ENCODE measurements at places on chromosomes 3 and 15.

DNA sequence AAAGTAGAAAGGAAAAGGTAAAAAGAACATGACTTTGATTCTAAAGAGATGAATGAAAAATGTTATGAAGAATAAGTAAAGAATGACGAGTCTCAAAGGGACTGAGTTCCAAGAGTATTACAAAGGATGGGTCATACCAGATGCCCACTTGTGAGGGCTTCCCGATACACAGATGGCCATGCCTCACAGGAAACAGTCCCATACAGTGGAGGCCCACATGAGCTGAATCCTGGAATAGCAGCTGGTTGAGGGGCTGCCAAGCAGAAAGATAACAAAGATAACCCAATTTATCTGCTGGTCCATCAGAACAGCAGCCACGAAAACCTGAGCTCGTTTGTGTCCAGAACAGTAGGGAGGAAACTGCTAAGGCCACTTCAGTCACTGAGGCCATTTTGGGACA is 3.7 kb downstream of the SSR3 start:
- DNase-seq, result peak; percentile 85

GRCh38 chr15:78879517-78880241 is 7.0 kb downstream of the MORF4L1 start:
- peak; percentile 40 for DNase-seq

DNA sequence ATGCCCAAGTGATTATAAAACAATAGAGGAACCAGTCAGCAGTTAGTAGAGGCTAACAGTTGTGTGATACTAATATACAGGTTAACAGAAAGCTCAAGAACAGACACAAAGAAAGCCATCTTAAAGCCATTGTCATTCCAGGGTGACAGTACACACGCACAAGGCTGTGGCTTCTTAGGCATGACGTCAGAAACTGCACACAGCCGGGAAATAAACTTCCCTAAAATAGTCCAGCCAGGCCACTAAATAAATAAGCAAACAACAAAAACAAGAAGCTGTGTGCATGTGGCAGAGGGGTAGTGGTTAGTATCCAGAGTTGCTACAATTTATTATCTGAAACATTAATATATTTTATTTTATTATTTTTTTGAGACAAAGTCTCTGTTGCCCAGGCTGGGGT is 49.8 kb downstream of the PPCDC start:
- no peak for DNase-seq

GRCh38 chr15:98586066-98586465 is 62.3 kb upstream of the IGF1R start:
- DNase-seq, result no peak

DNA sequence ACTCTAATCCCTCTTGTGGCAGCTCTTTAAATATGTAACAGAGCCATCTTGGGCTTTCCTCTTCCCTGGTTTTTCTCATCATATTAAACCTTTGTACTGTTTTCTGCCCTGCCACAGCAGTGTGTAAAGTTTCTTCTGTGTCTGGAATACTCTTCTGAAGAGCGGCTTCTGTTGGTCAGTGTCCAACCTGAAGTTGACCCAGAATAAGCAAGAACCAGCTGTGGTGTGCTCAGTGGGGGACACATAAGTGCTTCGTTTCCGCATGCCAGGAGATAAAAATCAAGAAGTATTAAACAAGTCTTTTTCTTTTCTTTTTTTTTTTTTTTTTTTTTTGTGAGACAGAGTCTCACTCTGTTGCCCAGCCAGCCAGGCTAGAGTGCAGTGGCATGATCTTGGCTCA is 173.2 kb upstream of the CHRM5 start:
- no peak for DNase-seq

DNA sequence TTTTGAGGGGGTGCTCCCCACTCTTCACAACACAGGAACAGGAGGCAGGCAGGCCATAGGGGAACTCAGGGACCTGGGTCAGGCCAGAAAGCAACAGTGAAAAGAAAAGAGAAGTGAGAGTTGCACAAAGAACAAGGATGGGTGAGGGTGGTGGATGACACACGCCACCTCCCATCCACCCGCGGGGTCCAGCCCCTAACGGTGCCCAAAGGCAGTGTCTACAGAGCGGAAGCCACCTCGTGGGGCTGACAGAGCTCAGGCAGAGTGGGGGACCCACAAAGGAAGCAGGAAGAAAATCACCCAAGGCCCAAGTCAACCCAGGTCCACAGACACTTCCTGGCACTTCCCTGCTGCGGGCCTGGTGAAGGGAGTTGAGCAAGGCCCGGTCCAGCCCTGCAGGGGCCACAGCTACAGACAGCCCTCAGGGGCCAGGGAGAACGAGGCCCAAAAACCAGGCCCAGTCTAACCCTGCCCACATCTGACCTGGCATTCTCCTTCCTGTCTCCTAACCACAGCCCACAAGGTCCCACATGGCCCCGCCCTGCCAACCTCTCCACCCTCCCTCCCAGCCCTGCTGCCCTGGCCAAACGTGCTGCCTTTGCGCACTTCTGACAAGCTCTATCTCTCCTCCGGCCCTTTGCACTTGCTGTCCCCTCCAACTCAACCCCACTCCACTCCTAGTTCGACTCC is 5.9 kb downstream of the NUP210 start:
- no peak for DNase-seq

DNA sequence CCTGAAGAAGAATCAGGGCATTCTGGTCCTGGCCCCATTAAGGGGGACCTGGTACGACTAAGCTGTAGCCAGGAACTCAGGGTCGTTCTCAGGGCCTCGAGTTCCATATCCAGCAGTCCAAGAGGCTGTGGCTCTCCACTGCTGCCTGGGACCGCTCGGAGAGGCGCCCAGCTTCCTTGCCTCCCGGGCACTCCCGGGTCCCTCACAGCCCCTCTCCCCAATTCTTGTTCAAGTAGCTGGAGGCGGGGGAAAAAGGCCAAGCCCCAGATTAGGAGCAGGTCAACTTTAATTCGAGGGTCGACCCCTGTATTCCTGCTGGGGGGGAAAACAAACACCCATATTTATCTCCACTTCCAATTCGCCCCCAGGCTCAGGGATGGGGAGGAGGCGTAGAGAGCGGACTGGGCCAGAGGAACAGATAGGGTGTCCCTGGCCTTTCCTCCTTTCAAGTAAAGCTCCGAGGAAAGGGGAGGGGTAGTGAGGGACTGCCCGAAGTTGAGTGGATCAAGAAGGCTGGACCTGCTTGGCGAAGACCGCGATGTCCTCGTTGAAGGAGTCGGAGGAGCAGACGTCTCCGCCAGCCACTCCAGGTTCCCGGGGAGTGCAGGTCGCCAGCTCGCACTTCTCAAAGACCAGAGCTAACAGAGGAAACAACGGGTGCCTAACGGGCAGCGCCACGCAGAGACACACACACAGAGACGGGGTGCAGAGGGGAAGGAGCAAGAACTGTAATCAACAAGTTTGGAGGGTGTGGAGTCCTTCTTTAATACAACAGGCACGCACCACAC is 4.4 kb downstream of the MEIS2 start:
- peak; percentile 47 for DNase-seq

GRCh38 chr3:66138336-66139313 is 82.2 kb upstream of the SLC25A26 start:
- DNase-seq, result peak; percentile 87

DNA sequence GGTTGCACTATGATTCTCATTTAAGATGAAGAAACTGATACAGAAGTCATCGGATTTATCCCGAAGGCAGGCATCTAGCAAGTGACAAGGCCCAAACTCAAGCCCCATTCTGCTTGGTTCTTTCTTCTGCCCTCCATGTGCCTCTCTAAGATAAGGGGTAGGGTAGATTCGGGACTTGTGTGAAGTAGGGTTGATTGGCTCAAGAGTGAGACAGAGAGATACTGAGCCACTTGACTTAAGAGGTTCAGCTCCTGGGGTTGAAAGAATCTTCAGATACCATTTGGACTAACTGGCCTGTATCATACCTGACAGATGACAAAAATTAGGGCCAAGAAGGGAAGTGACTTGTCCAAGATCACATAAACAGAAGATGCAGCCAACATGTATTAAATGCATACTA is 891 bp downstream of the RFT1 start:
- DNase-seq, result no peak

GRCh38 chr3:25145176-25145575 is 282.9 kb upstream of the RARB start:
- DNase-seq, result no peak

DNA sequence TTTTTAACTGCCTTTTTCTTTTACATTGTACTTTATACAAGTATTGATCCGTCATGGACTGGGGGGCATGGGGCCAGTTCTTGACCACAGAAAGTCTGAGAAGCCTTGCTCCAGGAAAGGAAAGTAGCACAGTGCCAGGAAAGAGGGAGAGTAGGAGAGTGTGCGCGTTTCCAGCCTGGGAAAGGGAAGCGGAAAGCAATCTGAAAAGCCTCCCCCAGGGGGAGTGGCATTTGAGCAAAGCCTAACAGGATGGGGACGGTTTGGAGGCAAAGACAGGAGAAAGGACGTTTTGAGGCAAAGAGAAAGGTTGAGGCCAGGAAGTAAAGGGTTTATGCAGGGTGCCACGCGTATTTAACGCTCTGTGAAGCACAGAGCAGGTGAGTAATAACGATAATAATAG is 116.9 kb downstream of the RORA start:
- no peak for DNase-seq

GRCh38 chr3:193842029-193842798 is 249.2 kb downstream of the OPA1 start:
- DNase-seq, result no peak

DNA sequence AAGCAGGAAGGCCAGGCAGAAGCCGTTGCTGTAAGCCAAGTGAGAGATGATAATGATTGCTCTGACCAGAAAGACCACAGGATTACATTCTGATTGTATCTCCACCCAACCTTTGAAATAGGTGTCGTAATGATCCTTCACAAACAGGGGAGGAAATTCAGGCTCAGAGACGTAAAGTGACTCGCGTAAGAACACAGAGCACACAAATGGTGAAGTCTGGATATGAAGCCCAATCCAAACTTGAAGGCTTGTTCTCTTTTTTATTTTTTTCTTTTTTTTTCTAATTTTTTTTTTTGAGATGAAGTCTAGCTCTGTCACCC is 25.3 kb upstream of the PIAS1 start:
- no peak for DNase-seq

GRCh38 chr3:51671734-51672475 is 853 bp downstream of the TEX264 start:
- peak; percentile 82 for DNase-seq

- no peak for DNase-seq
These were observed 158.3 kb downstream of the PDCD6IP start for GRCh38 chr3:33956776-33957175.

DNA sequence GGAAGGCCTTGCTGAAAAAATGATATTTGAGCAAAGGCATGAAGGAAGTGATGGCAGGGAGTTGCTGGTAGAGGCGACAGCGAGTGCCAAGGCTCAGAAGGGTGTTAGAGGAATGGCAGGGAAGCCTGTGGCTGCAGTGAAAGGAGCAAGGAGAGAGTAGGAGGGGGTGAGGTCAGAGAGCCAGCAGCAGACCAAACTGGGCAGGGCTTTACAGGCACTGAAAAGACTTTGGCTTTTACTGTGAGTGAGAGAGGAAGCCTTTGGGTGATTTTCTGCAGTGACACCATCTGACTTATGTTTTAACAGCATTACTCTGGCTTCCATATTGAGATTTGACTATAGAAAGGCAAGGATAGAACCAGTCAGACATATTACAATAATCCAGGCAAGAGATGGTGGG is 11.4 kb downstream of the TICRR start:
- DNase-seq, result peak; percentile 6

- DNase-seq, result no peak
These were observed 9.7 kb downstream of the CGNL1 start for GRCh38 chr15:57385923-57386390.

GRCh38 chr3:65905771-65906170 is 132.9 kb downstream of the MAGI1 start:
- peak; percentile 46 for DNase-seq

DNA sequence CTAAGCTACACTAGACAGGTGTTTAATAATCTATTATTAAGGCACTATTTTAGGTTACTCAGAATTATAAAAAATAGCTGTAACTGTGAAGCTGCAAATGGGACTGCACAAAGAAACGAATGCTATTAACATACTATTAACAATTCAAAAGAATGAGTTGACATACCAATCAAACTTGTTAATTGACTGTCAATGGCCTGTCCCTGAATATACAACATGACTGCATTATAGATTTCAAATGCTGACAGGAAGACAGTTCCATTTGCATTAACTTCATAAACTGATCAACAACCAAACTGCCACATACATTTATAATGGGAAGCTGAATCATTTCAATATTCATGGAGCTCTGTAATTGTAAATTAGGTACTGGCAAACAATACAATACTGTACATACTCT is 169.0 kb upstream of the NANOGP8 start:
- no peak for DNase-seq

DNA sequence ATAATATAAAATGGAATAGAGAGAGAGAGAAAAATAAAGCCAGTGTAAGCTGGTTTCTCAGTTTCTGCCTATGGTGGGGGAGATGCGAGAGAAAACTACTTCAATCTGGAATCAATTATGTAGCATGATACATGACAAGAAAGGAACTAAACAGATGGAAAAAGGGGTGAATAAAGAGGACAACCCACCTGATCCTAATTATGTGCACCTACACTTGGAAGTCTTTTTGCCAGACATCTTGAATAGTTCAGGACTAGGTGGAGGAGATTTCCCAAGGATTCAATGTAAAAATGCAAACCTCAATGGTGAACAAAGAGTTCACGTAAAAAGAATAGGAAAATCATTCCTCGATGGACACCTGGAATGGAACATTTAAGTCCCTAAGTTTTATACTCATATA is 524.4 kb upstream of the RGMA start:
- no peak for DNase-seq

GRCh38 chr15:90262426-90262825 is 3.0 kb upstream of the NGRN start:
- peak; percentile 47 for DNase-seq

GRCh38 chr3:182519569-182519968 is 273.7 kb upstream of the ATP11B start:
- DNase-seq, result no peak

DNA sequence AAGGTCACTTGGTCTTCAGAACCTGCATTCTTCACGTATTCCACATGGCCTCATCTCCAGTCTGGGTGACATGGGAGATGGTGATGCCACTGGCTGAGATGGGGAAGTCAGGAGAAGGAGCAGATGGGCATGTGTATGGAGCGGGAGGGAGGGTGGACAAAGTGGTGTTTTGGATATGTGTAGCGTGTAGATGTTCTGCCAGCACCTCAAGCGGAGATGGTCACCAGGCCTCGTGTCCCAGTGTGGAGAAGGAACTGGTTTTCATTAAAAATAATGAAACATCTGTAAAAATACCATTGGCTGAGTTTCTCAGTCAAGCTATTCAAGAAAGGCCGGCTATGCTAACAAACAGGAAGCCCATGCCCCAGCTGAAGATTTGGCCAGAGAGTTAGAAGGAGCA is 26.2 kb downstream of the LARP6 start:
- no peak for DNase-seq

- DNase-seq, result peak; percentile 67
These were observed 60.2 kb downstream of the TMEM44 start for GRCh38 chr3:194572944-194573491.

GRCh38 chr15:57554063-57554811 is 37.5 kb upstream of the MYZAP start:
- DNase-seq, result no peak

- no peak for DNase-seq
These were observed 27.7 kb downstream of the PLD1 start for GRCh38 chr3:171782617-171783016.

Data from GM23248 (cell line).